Nucleus accumbens (tissue), 56 donors: ENCODE measurements at places on chromosomes 6 and 20.

- DNase-seq, result no peak
These were observed 514 bp downstream of the STMND1 start for GRCh38 chr6:17102258-17102870.

DNA sequence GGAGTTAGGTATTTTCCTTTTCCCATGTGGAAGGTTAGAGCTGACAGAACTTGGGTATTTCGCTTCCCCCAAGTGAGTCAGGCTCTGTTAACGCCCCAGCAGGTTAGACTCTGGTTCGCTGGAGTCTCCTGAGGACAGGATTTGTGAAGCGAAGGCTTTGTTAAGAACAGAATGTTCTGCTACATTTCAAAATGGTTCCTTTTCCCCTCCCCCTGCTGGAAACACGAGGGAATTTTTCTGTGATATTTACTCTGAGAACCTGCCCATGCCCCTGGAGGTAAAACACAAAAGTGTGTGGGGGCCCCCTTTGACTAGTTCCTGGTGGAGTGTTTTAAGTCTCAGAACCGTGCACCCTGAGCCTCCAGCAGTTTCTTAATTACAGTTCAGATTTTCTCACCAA, 731.4 kb upstream of the CITED2 start:
- no peak for DNase-seq

GRCh38 chr20:16596991-16597390, 23.7 kb upstream of the KIF16B start:
- DNase-seq, result no peak

- DNase-seq, result no peak
These were observed 3.7 kb upstream of the PMEPA1 start for GRCh38 chr20:57713505-57713903.

- DNase-seq, result no peak
These were observed 13.5 kb downstream of the MBOAT1 start for GRCh38 chr6:20198775-20199174.

GRCh38 chr20:58787211-58788005, 63.3 kb downstream of the GNAS-AS1 start:
- DNase-seq, result no peak

GRCh38 chr6:50270415-50270814, 220.7 kb upstream of the DEFB112 start:
- DNase-seq, result no peak

DNA sequence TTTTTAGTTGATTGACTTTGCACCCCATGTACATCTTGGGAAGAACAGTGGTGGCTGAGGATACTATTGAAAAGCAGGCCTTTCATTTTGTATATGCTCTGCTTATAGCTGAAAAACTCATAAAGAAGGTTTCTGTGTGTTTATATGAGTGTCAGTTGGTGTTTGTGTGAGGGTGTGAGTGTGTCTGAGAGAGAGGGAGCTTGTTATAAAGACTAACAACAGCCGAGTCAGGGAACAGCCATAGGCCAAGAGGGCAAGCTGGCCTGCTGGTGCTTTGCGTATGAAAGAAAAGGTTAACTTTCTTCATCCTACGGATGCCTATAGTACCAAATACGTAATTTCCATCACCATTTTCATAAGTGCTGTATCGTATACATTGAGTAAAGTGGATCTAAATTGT, 88.3 kb downstream of the MTHFD1L start:
- no peak for DNase-seq

- no peak for DNase-seq
These were observed 63.4 kb upstream of the FBXL4 start for GRCh38 chr6:99011151-99011550.
